ENCODE measurements at places on chromosomes 3 and 15.
A peak's percentile ranks its signal among the peaks of the same experiment; 100 is the strongest.

GRCh38 chr3:43153216-43154083, 47.6 kb upstream of the POMGNT2 start:
- DNase-seq = peak; percentile 19

- no peak for DNase-seq
Measured at GRCh38 chr3:136197159-136197793, 1.1 kb upstream of the MSL2 start.

DNA sequence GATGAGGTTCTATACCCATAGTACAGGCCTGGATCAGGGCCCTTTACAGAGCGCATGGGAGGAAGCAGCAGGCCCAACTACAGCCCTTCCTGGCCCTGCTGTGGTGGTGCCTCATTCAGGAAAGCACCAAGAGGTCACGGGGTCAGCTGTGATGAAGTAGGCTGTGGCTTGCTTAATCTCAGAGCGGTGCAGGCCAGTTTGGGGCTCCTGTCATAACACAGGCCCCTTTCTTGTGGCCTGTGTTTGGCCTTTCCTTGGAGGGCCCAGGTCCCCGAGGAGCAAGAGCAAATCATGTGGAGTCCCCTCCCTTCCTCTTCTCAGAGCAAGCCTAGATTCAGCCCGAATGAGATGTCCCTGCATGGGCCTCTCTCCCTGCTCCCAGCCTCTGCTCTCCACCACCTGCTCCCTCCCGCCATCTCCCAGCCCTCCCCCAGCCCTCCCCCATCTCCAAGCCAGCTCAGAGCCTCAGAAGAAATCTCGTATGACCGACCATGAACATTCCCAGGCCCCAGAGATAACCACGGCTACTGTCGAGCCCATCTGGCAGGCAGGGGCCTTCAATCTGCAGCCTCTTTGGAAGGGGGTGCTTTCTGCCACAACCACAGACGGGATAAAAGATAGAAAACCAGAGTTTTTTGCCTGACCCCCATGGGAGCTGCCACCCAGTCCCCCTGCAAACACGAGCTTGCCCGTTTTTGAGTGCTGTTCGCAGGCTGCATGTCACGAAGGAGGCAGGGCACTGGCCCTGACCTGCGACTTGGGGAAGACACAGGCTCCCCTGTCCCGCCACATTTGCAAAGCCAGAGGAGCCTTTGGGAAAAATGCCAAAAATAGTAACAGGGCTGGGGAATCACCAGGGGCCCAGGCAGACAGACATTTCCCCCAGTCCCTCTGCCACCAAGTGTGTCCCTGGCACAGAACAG, 32.3 kb upstream of the DUSP7 start:
- no peak for DNase-seq

DNA sequence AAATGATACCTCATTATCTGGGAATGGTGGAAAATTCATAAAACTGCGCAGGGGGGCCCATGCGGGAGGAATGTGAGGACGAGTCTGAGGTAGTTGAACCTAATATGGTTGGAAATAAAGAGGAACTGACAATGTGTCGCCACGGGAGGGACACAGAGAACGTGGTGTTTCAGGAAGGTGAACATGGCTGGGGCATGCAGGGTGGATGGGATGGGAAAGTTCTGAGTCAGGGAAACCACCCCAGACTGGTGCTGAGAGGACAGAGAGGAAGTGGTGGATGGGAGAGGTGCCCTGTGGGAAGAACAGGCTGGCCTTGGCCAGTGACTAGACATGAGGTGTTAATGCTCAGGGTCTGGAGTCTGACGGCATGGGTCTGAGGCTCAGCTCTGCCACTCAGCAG, 137.1 kb upstream of the WNT5A start:
- DNase-seq = no peak

DNA sequence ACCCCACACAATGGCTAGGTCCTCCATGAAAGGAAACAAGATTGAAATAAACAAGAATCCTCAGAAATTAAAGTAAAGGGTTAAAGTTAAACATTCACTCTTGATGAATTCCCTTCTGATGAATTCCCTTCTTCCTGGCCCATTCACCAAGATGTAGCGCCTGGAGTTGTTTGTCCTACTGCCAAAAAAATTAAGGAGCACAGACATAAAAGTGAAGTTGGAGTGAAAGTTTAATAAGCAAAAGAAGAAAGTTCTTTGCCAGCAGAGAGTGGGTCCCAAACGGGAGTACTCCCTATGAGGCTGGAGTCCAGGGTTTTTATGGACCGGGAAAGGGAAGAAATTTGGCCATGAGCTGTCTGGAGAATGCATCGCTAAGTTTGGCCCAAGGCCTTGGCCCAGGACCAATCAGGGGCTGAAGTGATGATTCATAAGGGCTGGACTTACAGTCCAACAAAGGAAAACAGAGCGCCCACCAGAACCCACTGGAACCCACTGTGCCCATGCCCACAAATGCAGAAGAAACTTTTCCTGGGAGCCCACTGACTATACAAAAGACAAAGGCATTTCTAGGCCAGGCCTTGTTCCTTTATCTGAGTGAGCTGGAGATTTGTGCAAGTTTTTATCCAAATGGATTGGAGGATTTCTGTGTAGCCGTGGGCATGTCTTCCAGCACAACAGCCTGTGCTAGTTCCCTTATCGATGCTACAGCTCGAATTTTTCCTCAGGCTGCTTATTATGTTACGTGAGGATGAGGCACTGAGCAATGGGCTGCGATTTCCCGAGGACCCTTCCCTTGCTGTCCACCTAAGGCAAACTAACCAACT, 1561.6 kb downstream of the OTOL1 start:
- DNase-seq = peak; percentile 17

- DNase-seq = no peak
Measured at GRCh38 chr15:38874464-38874863, 309.9 kb upstream of the RASGRP1 start.

- DNase-seq = no peak
Measured at GRCh38 chr3:121096953-121097352, 188.9 kb downstream of the STXBP5L start.

DNA sequence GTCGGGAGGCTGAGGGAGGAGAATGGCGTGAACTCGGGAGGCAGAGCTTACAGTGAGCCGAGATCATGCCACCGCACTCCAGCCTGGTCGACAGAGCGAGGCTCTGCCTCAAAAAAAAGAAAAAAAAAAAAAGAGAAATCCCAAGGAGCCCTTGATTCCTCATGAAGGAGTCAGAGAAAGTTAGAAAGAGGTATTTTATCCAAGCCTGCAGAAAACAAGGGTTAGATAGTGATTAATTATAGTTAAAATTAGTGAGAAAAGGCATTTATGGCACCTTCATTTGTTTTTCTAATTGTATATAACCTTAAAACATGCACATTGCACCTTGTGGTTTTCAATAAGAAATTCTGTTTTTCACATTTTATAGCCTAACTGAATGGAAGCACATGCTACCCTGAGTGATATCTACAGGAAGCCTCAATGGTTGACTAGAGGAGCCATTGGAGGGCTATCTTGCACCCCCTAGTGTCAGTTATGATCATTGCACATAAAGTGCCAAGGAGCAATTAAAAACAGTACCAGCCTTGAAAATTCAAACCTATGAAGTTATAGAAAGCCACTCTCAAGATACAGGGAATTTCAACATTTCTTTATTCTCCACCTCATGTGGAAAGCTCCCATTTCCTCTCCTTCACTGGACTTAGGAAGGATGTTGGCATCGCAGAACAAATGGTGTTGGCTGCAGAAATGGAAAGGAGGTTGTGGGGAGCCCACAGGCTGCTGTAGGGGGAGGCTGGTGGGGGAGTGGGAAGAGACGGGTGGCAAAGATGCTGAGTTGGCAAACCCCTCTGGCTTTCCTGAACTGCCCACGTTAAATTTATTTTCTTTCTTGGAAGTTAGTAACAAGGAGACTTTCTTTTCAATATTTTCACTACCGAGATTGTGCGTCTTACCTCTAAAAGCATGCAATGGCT, 48.5 kb downstream of the ITGA11 start:
- peak; percentile 60 for DNase-seq

- DNase-seq = no peak
Measured at GRCh38 chr3:86605166-86605565, 385.8 kb downstream of the VGLL3 start.

DNA sequence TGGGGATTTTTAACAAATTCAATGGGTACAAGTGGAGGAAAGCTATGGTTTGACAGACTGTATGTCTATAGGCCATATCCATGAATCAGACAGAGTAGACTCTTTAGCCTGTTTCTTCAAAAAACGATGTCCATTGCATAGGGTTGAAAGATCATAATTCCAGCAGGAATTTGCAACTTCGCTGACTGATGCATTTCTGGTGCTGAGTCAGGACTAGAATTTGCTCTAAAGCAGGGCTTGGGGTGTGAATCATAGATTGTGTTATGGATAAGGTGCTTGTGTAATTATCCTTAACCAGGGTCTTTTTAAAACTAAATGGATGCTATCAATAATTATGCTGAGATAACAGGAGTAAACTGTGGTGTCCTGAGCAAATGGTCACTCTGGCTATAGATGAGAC, 200.4 kb upstream of the TBC1D5 start:
- DNase-seq = peak; percentile 28

- no peak for DNase-seq
Measured at GRCh38 chr15:74025436-74025835, 30.9 kb downstream of the PML start.

- no peak for DNase-seq
Measured at GRCh38 chr3:46375218-46375617, 4.5 kb downstream of the CCR5 start.

GRCh38 chr15:26197719-26198118, 334.6 kb upstream of the ATP10A start:
- no peak for DNase-seq

DNA sequence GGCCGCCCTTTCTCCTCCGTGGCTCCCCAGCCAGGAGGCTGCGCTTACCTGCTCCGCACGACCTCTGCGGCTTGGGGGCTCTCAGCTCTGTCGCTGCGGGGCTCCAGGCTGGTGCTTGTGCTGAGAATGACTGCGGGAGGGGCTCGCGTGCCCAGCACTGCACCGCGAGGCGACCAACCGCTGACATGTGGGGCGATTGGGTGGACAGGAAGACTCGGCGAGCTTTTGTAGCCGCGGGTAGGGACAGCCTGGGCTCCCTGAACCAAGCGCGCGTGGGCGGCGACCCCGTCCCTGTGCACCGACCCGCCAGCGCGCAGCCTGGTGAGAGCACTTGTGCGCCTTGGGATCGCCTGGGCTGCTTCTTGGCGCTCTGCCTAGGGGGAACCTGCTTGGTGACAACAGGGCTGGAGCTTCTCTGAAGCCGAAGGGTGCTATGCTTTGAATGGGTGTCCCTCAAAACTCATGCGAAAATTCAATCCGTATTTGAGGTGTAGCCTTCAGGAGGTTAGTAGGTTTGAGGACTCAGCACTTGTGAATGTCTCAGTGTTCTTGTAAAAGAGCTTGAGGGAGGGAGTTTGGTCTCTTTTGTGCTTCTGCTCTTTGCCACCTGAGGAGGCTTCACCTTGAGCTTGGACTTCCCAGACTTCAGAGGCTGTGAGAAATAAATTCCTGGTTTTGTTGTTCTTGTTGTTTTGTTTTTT, 50.4 kb downstream of the IL12A start:
- DNase-seq = peak; percentile 51

DNA sequence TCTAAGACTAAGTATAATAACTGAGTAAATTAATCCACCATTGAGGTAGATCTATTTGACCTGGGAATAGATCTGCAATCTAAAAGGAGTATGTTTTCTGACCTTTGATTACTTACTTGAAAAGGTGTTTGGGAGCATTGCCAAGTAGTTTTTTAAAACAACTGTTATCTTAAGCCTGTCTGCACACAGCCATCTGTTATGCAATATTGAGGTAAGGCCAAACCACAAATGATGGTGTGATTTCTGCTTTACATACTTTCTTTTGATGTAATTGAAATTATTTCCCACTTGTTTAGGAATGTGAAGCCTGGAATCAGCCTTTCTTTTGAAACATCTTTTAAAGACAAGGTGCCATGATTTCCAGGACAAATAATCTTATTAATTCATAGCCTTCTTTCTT, 274.0 kb downstream of the BBX start:
- peak; percentile 84 for DNase-seq

DNA sequence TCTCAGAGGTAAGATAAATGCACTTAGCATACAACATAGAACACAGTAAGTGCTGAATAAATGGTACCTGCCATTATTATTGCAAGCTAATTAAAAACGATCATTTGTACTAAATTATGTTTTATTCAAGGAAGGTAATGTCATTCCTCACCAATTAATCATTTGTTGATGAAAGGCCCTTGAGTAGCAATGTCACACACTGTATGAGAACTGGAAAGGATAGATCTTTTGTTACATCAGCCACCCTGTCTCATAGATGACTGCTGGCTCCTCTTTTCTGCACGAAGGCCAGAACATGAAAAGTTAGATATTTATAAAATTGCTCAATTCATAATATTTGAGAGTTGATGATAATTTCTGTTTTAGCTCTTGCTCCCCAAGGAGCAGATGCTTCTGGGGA, 415.4 kb downstream of the RBMS3 start:
- no peak for DNase-seq

DNA sequence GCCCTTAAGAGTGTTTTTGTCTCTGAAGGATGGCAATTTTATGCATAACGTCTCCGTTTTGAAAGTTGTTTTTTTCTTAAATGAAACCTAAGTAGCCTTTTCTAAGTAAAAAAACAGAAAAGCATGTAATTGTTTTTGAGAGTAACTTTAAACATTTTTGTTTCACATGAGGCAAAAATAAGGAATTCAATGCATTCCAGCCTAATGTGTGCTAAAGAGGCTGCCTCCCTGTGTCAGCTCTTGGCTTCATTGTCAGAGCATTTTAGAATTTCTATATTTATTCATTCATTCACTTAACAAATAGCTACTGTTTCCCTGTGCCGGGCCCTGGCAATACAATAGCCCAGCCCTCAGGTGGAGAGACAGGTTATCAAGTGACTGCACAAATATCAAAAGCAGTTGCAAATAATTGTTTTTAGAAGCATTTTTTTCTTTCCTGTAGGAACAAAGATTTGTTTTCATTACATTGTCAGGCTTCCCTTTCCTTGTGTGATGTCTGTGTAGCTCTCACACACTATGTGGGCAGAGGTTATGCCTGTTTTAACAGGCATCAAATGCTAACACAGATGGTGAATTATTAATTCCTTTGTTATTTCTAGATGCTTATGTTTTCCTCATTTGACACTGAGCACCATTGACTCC, 81.9 kb downstream of the CCK start:
- DNase-seq = peak; percentile 33

GRCh38 chr15:42456971-42457370, 34.0 kb downstream of the ZNF106 start:
- DNase-seq = peak; percentile 29

- no peak for DNase-seq
Measured at GRCh38 chr3:143165211-143165610, 45.6 kb downstream of the CHST2 start.

- DNase-seq = no peak
Measured at GRCh38 chr15:68435966-68436365, 4.0 kb upstream of the ITGA11 start.

DNA sequence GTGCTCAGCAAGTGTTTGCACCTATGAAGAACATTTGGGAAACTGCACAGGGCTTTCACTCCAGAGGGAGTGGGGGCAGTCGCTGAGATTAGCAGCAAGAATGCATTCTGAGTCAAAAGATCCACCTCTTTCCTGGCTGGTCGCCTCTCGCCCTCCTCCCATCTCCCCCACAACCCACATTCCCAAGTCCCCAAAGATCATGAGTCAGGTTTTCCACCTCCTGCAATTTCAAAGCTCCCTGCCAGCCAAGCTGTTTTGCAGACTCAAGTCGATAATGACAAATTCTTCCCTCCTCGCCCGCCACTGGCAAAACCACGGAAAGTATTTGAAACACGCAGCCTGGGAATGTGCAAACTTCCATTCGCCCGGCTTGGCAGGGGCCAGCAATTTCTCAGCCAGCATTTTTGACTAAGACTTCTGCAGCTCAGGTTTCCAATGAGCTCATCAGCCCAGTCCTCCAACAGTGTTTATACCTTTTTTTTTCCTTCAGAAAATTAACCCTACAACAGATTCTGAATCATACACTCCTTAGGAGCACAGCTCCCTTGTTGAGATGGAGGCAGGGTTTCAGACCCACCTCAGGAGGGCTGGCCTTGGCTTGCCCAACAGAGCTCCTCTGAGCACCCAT, 181.4 kb downstream of the SMAD6 start:
- DNase-seq = peak; percentile 100

Measured in astrocyte of the hippocampus (primary cell).